Stimulated activated CD8-positive, alpha-beta memory T cell treated with anti-CD3 and anti-CD28 coated beads, Interleukin-4, amount 100 ng/mL, for 1 hour (primary cell): ENCODE measurements at places on chromosomes 3 and 15.

- DNase-seq, result no peak
Observed at GRCh38 chr15:68400066-68400456, 31.9 kb downstream of the ITGA11 start.

- DNase-seq, result no peak
Observed at GRCh38 chr3:17546500-17547255, 195.8 kb downstream of the TBC1D5 start.

DNA sequence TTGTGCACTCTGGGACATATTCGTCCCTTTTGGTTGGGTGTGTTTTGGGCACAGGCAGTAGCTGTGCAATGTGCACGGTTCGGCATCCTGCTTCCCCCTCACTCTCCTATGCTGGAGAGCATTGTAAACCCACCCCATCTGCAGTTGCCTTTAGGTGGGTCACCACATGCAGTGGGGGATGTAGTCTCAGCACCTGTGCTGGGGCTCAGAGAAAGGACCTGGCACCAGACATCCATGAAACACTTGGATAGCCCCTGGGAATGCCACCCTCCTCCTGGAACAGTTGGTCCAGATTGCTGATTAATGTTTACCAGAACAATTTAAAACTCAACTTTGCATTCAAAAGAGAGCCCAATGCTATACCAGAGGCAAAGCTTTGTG is 123.9 kb upstream of the MEF2A start:
- DNase-seq, result no peak

- DNase-seq, result no peak
Observed at GRCh38 chr3:172696357-172696756, 14.5 kb downstream of the NCEH1 start.

- DNase-seq, result no peak
Observed at GRCh38 chr3:186097663-186098451, 11.0 kb downstream of the ETV5 start.

- DNase-seq, result no peak
Observed at GRCh38 chr3:189537135-189537534, 94.1 kb upstream of the TP63 start.

DNA sequence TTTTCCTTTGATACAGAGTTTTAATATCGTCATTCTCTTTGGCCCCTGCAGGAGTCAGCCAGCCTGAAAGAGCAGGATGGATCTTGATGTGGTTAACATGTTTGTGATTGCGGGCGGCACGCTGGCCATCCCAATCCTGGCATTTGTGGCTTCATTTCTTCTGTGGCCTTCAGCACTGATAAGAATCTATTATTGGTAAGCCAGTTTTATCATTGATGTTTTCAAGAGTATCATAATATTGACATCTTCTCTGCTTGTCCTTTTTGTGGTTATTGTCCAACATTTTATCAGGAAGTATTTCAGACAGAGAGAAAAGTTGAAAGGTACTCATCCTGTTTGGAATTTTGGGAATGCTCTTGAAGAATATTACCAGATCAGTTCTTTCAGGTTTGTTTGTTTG is 18.9 kb downstream of the ABHD6 start:
- DNase-seq, result no peak

GRCh38 chr3:32725721-32726120 is 40.7 kb downstream of the CNOT10 start:
- no peak for DNase-seq

GRCh38 chr3:80238606-80239005 is 470.8 kb upstream of the ROBO1 start:
- DNase-seq, result no peak

- DNase-seq, result no peak
Observed at GRCh38 chr3:13524979-13525669, 23.8 kb upstream of the FBLN2 start.

- no peak for DNase-seq
Observed at GRCh38 chr3:58630710-58631092, 35.9 kb downstream of the FAM3D start.

DNA sequence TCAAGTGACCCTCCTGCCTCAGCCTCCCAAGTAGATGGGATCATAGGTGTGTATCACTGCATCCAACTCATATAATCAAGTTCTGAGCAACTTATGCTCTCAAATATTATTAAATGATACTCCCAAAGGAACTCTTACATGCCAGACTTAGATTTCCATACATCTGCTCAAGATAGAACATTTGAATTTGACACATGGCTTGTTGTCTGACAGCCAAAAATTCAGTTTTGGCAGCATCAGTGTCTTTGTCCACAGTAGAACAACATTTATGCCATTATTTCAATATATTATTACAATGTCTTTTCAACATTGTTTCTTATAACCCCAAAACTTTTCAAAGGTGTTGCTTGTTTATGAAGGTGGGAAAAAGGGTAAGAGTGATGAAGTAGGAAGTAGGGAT is 116.2 kb downstream of the SUCNR1 start:
- DNase-seq, result no peak

GRCh38 chr3:61783993-61784718 is 222.8 kb downstream of the PTPRG start:
- no peak for DNase-seq

GRCh38 chr3:170703121-170703588 is 117.3 kb upstream of the SLC7A14 start:
- no peak for DNase-seq

- no peak for DNase-seq
Observed at GRCh38 chr3:154971771-154972326, 108.3 kb upstream of the MME start.

DNA sequence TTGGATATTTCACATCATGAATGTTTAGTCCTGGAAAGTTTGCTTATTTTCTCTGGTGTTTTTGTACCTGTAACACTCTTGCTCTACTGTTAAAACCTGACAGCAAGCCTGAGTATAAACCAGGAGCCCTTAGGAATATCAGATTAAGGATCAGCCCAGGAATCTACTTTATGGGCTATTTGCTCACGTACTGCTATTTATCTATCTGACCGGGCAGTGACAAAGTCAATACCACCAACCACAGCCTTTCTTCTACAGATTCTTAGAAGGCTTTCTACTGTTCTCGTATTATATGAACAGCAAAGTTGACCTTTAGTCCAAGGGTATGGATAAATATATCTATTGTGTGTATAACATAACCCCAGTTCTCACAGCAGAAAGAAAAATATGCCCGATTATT is 521.2 kb downstream of the RBMS3 start:
- DNase-seq, result no peak

DNA sequence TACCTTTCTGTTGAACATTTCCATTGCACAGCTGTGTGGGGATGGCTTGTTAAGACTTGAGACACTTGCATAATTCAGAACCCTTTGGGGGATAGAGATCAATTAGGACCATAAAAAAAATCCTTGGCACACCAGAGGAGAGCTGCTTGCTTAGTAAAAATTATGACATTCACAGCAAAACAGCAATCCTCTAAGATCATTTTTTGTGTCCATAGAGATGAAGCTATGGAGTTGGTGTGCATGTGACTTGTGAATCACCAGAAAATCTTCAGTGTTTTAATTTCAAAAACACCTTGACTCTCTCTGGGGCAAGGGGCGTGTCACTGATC is 7.7 kb downstream of the COL8A1 start:
- no peak for DNase-seq

DNA sequence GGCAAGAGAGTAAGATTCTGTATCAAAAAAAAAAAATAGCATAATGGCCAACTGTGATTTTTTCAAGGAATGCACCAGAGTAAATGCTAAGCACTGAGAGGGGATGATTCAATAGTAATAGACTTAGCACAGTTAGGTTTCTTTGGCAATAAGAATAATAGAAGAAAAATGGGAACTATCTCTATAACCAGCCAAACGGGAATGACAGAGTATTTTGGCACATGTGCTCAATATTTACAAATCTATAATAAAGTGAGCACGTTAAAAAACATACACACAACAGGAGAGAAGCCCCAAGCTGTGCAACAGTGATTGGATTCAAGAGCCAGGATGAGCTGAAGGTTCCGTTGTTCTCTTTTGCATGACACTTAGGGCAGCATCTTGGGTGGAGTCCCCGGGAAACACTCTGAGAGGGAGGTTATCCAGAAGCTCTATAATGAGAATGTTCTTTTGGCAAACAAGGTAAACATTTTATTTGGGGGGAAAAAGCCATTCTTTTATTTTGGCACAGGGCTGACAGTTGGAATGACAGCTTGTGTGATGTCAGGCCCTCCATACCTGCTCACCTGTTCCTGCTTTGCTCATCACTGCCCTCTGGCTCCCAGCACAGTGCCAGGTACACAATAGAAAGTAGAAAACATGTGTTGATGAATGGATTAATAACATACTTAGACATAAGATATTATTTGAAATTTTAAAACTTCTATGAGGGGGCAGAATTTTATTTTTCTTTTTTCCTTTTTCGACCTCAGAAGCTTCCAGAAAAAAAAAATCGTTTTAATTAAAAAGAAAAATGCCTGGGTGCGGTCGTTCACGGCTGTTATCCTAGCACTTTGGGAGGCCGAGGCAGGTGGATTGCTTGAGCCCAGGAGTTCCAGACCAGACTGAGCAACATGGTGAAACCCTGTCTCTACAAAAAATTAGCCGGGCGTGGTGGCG is 44.0 kb upstream of the MUC4 start:
- DNase-seq, result no peak

DNA sequence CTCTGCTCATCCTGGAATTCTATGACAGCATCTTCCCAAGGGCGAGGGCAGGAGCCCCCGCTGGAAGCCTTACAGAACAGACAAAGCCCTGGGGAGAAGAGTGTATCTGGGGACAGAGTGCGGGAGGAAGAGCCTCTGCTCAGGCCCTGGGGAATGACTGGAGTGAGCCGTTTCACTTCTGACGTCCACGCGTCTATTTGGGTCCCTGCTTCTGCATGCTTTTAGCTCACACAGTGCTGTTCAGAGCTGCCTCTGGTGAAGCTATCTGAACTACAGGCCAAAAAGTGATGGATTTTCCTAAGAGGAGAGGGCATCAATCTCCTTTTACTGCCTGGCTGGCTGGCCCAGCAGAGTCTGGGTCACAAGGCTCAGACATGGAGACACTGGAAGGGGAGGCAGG is 311.8 kb downstream of the NTRK3 start:
- no peak for DNase-seq

- DNase-seq, result no peak
Observed at GRCh38 chr3:159260049-159260662, 458.3 kb downstream of the MFSD1 start.

DNA sequence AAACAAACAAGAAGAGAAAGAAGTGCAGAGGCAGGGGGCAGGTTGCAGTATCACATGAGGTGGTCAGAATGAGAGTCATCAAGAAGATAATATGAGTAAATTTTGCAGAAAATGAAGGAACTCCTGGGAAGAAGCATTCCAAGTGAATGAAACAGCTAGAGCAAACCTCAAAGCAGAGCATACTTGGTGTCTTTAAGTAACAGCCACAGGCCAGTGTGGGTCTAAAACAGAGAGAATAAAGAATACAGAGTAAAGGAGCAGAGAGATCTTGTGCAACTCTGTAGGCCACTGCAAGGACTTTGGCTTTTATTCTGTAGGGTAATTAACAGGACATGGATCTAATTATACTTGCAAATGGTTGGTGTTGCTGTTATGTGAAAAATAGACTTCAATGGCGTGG is 81.3 kb downstream of the STAC start:
- no peak for DNase-seq

DNA sequence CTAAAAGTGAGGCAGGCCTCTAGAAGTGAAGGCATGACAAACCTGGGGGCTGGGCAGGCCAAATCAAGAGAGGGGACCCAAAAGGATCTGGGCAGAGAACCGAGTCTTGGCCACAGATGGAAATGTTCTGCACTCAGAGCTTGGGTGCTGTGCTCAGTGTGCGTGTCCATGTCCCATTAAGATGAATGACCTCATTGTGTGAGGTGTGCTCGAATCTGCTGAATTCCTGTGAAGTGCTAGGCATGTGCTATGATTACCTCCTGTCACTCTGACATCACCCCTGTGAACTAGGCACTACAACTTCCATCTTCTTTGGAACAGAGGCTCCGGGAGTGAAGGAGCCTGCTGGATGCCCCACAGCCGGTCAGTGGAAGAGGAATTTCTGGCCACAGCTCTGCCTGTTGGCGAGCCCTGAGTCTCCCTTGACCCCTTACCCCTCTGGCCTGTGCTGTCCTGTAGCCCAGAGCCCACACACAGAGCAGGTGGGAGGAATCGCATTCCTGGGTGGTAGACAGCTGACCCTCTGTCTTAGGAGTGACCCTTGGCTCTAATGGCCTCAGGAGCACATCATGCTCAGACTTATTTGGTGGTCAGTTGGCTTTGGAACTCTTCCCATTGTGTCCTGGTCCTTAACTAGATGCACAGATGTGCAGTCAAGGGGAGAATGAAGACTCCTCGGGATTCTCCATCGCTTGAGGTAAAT is 67.6 kb upstream of the CTDSPL start:
- no peak for DNase-seq

GRCh38 chr3:7929319-7929889 is 572.2 kb upstream of the LMCD1 start:
- DNase-seq, result no peak

DNA sequence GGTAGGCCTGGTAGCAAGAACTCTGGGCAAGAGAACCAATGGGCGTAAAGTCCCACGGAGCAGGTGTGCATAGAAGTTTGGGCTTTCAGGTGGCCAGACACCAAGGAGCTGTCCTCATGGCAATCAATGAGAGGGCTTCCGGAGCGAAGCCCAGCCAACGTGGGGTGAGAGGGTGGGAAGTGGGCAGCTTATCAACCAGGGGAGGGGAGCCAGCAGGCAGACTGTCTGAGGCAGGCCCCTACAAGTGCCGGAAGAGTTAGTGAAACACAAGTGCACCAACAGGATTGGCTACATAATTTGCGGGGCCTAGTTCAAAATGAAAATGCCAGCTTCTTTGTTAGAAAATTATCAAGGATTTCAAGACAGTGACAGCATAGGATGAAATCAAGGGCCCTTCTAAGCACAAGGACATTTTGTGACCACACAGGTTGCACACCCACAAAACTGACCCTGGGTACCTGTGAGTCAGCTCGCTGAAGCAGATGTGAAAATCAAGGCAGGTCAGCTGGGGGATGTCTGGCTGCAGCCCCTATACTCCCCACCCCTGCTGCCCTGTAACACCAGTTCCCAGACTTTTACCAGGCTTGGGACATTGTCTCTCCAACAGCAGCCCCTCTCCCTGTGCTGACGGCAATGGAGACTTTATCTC is 102.1 kb upstream of the ETV5 start:
- no peak for DNase-seq

GRCh38 chr15:91853511-91853947 is at the start of gene SLCO3A1:
Gene SLCO3A1, plus strand, starts transcription at chr15:91853708.
- peak; percentile 62 for DNase-seq

DNA sequence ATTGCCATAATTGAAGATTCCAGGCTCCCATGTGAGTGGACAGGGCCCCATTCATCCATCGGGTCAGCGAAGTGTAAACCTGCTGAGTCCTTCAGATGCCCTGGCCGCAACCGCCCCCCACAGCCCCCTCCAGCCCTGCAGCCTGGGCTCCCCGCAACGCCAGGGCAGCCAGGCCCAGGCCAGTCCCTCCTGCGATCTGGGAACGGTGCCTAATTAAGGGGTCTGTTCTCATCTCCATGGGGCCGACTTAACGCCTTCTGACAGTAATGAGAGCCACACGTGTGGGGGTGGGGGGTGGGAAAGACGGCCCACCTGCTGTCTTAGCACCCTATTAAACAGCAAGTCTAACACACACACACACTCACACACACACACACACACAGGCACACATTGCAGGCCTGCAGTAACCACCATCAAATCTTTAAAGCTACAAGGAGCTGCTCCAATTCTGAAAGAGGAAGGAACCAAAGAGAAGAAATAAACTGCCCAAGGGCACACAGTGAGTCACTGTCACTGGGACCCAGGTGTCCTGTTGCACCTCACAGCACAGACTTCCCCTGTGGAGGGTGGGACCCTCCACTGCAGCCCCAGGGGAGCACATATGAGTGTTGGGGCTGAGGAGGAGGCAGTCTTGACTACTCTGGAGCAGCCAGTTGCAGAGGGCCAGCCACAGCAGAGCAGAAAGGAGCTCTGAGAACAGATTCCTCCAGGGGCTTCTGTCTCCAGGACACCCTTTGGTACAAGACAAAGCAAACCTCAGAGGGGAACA is 31.8 kb upstream of the HES1 start:
- DNase-seq, result no peak
